ENCODE measurements at places on chromosomes 1 and 21.

GRCh38 chr21:21132390-21132789, 134.2 kb downstream of the NCAM2 start:
- DNase-seq, result no peak

DNA sequence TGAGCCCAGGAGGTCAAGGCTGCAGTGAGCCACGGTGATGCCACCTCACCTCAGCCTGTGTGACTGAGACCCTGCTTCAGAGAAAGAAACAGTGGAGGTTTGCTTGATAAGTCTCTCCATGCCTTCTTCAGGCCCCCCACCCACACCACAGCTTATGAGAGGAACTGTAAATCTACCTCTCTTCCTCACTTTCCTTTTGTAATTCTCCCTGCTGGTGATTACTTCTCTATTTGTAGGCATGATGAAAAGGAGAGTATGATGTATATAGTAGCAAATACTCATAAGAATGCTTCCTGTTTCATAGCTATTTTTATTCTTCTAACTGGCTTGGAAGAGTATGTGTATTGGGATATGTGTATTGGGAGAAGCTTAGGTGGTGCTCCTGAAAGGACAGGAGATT, 186.3 kb downstream of the VPS13D start:
- no peak for DNase-seq

DNA sequence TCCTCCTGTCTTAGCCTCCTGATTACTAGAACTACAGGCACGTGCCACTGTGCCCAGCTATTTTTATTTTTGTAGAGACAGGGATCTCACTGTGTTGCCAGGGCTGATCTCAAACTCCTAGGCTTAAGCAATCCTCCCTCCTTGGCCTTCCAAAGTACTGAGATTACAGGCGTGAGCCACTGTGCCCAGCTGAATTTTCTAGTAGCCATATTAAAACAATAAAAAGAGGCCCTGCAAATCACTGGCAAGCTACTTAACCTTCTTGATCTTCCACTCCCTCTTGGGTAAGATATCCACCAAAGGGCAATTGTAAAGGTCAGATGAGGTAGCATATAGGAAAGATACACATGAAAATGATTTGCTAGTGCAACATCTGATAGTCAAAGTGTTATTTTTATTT, 65.6 kb upstream of the SRSF10 start:
- DNase-seq, result no peak

DNA sequence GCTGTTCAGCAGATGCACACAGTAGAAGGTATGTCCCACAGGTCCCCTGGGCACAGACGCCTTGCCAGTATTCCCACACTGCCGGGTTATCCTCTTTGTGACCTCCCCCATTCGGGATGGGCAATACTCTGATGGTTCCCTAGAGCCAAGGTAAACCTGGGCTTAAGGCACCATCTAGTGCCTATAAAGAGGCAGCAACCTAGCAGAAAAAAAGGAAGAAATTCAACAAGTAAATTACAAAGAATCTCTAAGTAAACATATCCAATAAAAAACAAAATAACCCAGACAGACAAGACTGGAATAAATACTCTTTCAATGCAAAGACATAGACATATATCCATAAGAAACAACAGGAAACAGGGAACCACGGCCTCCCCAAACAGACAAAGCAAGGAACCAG, 39.4 kb downstream of the HSF2BP start:
- DNase-seq, result no peak

DNA sequence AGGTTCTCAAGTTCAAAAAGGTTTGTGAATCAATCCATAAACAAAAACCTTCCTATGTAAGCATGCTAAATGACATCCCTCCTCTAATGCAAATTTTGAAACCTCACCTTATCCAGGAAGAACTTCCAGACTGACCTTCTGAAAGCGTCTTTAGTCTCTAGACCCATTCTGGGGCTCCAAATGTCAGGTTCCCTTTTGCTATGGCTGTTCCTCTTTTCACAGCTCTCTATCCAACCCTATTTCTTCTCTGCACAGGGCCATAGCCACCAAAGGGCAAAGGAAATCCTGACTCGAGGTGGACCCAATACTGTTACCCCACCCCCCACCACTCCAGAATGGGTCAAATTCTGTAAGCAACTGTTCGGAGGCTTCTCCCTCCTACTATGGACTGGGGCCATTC, 3.4 kb downstream of the ATP1A4 start:
- no peak for DNase-seq

GRCh38 chr1:170729225-170730002, 65.5 kb downstream of the PRRX1 start:
- DNase-seq, result no peak

- DNase-seq, result no peak
These were observed 45.7 kb downstream of the RNF11 start for GRCh38 chr1:51281807-51282206.

DNA sequence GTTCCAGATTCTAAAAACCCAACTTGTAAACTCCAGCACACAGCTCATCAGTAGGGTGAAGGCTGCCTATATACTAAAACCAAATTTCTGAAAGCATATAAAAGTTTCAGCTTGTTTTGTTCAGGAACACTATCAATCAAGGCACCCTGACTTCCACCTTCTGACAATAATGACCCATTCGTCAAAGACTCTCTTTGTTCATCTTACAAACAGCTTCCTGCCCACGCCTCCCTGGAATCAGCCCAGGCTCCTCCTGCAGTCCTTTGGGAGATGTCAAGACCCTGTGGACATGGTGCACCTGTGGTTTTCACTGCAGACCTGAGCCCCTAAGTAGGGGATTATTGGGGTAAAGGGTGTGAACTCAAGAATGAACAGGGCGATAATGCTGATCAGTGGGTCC, 178.9 kb upstream of the CAMK1G start:
- no peak for DNase-seq

DNA sequence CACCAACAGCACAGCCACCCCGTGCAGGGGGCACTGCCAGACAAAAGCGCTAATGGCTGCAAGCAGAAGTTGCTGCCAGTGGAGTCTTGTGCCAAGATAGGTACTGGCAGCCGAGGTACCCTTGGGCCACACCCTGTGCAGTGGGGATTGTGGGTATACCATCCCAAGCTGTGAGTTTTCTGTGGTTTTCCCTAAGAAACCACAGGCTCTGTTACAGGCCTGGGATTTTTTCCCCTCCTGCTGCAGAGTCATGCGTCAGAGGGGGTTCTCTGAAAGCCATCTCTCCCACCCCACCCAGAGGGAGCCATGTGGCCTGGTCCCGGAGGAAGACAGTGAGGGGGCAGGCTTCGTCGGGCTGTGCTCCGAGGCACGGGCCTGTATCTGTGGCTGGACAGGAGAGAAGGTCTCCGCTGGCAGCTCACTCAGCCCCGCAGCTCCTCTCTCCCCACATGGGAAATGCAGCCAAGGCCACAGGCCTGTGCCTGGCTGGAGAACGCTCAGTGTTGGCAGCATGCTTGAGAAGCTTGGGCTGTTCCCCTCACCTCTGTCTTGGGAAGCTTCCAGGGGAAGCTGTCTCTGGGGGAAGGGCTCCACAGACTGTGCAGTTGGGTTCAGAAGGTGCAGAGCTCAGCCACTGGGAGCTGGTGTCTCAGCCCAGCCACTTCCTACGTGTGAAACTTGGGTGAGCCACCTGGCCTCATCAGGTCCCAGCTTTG, 42.5 kb downstream of the NEK2 start:
- no peak for DNase-seq

- DNase-seq, result no peak
These were observed 88.1 kb upstream of the CACYBP start for GRCh38 chr1:174911606-174912005.

DNA sequence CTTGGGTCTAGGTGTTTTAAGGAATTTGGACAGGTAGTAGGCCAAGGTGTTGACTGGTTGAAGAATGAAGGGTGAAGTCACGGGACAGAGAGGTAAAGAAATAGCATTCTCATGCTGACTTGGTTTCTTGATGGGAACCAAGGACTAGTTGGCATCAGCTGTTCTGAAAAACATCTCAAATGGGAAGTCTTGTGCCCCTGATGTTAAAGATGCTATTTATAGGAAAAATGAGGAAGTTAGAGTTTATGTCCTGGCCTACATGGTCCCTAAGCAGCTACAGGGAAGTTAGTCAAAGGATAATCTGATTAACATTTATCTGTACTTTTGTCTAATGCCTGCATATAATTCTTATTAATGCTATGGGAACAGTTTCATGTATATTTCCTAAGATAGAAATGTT, 262.4 kb downstream of the HHIPL2 start:
- no peak for DNase-seq

- DNase-seq, result no peak
These were observed 4.8 kb upstream of the SRP9 start for GRCh38 chr1:225772848-225773247.

GRCh38 chr1:167880580-167881021, 33.3 kb downstream of the ADCY10 start:
- DNase-seq, result no peak

DNA sequence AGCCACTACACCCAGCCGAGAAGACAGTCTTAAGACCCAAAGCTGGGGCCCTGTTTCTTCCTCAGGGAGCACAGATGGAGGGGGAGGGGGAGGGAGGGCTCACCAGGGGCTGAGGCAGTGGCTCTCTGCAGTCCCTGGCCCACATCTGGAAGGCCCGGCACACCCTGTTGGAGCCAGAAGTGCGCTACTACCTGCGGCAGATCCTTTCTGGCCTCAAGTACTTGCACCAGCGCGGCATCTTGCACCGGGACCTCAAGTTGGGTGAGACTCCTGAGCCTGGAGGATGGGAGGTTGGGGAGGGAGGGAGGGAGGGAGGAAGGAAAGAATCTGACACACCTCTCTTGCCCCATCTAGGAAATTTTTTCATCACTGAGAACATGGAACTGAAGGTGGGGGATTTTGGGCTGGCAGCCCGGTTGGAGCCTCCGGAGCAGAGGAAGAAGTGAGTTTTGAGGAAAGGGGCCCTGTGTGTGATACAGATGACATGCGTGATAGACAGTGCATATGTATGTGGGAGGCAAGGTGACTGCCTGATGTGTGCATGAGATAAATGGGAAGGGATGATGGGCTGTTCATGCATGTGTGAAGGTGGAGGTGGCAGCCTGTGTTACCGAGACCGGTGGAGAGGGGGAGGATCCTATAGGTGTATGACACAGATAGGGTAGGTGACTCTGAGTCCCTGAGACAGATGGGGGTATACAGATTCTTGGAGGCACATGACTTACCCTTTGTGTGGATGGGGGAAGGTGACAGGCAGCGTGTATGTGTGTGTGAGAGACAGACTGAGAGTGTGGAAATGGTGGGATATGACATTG, 1.5 kb downstream of the PLK3 start:
- peak; percentile 53 for DNase-seq

DNA sequence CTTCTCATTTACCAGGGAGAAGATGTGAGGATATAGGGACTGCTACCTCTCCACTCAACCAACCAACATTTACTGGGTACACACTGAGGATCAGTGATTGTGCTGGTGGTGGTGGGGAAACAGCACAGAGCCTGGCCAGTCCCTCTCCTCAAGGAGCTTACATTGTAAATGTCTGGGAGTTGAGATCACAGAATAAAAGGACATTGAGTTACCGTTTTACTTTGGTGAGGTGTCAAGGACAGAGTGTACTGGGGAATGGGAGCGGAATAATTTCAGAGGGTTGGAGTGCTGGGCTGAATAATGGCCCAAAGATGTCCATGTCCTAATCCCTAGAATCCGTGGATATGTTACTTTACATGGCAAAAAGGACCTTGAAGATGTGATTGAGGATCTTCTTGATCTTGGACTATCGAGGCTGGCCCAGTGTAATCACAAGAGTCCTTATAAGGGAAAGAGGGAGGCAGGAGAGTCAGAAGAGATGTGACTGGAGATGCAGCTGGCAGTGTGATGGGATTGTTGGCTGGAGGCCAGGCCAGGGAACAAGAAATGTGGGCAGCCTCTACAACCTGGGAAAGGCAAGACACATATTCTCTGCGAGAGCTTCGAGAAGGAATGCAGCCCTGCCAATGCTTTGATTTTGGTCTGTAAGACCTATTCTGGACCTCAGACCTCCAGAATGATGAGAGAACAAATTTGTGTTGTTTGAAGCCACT, 26.6 kb upstream of the RWDD3 start:
- no peak for DNase-seq

- DNase-seq, result no peak
These were observed 388.5 kb downstream of the OMA1 start for GRCh38 chr1:58158016-58158415.

- DNase-seq, result no peak
These were observed 29.4 kb upstream of the CD101 start for GRCh38 chr1:116971965-116972673.

GRCh38 chr1:58629031-58629462, 52.0 kb upstream of the TACSTD2 start:
- no peak for DNase-seq

DNA sequence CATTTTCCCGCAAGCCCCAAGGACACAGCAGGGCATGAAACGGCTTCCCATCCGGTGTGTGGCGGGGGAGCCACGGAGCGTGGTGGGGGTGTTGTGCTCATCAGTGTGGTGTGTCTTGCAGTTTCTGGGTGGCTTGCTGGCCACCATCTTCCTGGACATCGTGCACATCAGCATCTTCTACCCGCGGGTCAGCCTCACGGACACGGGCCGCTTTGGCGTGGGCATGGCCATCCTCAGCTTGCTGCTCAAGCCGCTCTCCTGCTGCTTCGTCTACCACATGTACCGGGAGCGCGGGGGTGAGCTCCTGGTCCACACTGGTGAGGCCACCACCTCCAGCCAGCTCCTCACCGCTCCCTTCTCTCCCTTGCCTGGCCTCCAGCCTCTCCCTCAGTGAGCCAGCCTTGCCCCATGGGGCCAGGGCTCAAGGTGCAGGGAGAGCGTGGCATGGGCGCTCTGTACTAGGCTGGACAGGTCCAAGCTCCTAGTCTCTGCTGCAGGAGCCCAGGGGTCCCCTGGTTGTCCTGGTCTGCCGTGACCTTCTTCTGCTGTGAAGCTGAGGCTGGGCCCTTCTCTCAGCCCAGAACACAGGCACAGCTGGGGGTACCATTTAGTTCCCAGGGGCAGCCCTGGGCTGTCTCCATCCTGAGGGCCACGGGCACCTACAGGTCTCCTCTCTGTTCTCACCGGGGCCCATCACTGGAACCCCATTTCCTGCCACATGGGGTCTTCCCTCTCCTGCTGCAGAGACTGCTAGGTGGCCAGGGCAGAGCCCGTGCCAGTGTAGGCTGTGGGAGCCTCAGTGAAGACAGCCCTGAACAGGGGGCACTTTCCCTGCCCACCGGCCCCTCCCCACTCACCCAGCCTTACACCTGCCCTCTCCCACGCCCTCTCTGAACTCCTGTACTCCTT, 12.6 kb downstream of the AGTRAP start:
- DNase-seq, result no peak

- DNase-seq, result no peak
These were observed 6.9 kb upstream of the ATP1B1 start for GRCh38 chr1:169099561-169099960.

- peak; percentile 59 for DNase-seq
These were observed 9.7 kb upstream of the COL8A2 start for GRCh38 chr1:36134505-36135329.

- no peak for DNase-seq
These were observed 683.9 kb downstream of the MATN1 start for GRCh38 chr1:30039354-30040080.

DNA sequence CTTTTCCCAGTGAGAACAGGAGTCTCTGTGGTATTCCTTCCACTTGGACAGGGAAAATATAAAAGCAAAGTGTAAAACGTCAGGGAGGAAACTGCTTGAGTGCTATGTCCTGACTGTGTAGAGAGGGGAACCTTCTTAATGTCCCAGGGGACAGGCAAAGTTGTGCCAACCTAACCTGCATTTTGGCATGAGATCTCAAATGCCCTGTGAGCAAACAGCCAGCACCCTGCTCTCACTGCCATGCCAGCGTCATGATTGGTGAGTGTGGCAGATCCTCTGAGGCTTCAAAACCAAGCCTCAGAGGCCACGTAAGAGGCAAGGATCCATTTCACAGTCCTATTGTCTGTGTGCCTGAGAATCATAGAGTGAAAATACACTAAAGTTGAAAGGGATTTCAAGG, 49.7 kb upstream of the RAP1A start:
- no peak for DNase-seq
